ENCODE measurements at places on chromosomes 5 and 9. TPM values are rescaled to one million over a fixed set of nuclear protein-coding genes. Genes with fewer than 3 reads are reported as not detected.

Gene PGM5
- not detected for total RNA-seq

GRCh38 chr9:110025551-110026170 is 182.3 kb downstream of the C9orf152 start:
- DNase-seq, result no peak

- DNase-seq, result no peak
Measured at GRCh38 chr5:11143456-11144267, 382.6 kb upstream of the DAP start.

DNA sequence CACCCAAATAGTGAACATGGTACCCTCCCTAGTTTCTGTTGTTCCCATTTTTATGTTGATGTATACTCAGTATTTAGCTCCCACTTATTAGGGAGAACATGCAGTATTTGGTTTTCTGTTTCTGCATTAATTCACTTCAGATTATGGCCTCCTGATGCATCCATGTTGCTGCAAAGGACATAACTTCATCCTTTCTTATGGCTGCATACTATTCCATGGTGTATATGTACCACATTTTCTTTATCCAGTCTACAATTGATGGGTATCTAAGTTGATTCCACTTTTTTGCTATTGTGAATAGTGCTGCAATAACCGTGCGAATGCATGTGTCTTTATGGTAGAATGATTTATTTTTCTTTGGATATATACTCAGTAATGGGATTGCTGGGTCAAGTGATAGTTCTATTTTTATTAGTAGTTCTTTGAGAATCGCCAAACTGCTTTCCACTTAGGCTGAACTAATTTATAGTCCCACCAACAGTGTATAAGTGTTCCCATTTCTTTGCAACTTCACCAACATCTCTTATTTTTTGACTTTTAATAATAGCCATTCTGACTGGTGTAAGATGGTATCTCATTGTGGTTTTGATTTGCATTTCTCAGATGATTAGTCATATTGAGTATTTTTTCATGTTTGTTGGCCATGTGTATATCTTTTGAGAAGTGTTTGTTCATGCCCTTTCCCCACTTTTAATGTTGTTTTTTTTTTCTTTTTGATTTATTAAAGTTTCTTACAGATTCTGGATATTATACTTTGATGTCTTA is 79.6 kb downstream of the SMIM15 start:
- no peak for DNase-seq

- no peak for DNase-seq
Measured at GRCh38 chr5:61878471-61878870, 427.5 kb upstream of the KIF2A start.

DNA sequence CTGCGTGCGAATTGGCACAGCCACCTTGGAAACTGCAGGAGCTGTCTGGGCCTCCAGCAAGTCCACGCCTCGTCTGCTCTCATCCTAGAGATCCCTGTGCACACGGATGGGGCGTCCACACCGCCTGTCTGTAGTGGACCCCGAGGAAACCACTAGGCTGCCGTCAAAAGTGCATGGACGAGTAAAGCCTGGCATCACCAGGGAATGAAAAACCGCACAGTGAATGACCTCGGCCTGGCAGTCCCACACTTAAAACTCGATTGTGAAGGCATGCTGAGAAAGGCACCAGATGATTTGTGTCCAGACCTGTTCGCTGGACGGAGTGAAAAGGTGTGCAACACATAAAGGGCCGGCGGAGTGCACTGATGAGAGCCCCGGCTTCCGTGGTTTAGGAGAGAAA is 50.8 kb downstream of the MRPL36 start:
- DNase-seq, result no peak

Gene CDC25C
- total RNA-seq, result 18.3 TPM

- DNase-seq, result no peak
Measured at GRCh38 chr5:1358726-1359025, 13.8 kb upstream of the CLPTM1L start.

DNA sequence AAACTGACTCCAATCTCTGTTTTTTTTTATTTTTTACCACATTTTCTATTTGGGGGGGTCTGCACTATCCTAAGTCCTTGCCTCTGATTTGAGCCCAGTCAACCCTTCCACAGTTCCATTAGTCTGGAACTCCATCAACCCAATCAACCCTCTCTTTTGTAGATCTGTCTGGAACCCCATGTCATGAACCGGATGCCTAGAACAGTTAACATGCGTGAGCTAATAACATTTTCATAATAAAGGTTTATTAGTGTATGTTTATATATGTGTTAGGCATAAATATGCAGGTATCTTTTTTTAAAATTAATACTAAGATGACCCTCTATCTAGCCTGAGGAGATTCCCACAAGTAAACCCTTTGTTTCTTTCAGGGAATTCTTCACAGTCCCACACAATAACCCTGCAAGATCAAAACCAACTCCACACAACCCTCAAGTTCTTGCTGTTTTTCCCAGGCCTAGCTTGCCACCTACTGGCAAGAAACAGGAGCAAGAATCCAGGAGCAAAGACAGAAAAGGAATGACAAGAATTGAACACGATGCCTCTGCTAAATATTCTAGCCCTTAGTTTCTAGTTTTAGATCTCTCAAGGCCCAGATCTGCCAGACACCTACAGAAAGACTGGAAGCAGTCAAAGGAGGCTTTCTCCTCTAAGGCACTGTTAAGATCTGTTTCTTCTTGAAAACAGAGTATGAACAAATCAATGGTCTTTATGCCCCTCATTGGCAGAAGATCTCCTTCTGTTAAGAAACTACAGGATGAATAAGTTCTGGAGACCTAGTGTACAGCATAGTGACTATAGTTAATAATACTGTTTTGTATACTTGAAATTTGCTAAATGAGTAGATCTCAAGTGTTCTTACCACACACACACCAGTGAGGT is 100.4 kb downstream of the TRIM36 start:
- no peak for DNase-seq

- peak; percentile 28 for DNase-seq
Measured at GRCh38 chr5:152246401-152246800, 158.7 kb downstream of the NMUR2 start.

DNA sequence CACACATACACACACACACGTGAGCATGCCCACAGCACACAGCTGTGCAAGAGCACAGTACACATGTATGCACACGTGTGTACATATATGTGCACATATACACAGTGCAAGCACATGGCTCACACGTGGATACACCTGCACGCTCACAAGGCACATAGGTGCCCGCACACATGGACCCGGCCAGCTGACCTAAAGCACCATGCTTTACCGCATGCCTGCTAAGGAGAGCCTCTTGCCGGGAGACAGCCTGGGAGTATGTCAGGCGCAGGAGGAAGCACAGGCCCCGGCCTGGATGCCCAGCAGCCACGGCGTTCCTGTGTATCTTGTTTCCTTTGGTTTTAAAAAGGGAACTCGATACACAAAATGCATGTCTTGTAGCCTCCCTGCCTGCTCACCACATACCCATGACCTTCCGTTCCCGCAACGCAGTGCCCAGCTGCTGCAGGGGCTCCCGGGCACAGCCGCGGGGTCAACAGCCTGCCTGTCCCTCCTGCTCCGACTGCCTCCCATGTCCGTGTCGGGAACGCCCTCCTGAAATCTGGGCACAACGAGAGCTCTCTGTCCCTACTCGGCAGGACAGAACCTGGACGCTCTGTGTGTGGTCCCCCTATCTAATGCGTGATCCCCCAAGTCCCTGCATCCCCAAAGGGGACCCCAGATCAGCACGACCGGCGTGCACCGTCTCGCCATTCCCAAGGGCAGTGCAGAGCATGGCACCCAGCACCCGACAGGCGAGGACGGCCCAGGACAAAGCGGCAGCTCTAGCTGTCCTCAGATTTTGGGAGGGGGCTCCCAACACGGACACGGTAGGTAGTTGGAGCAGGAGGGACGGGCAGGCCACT is 3.6 kb downstream of the SLC12A7 start:
- DNase-seq, result no peak

Gene FXN
- 21.7 TPM for total RNA-seq

- DNase-seq, result no peak
Measured at GRCh38 chr9:18632632-18633403, 158.9 kb downstream of the ADAMTSL1 start.

- no peak for DNase-seq
Measured at GRCh38 chr5:176334031-176334770, 27.4 kb downstream of the KIAA1191 start.

- no peak for DNase-seq
Measured at GRCh38 chr5:25419684-25420083, 774.9 kb upstream of the CDH10 start.

Gene LURAP1L
- not detected for total RNA-seq

Gene IDNK
- total RNA-seq, result 5.4 TPM

- no peak for DNase-seq
Measured at GRCh38 chr9:20508242-20508641, 114.1 kb downstream of the MLLT3 start.

DNA sequence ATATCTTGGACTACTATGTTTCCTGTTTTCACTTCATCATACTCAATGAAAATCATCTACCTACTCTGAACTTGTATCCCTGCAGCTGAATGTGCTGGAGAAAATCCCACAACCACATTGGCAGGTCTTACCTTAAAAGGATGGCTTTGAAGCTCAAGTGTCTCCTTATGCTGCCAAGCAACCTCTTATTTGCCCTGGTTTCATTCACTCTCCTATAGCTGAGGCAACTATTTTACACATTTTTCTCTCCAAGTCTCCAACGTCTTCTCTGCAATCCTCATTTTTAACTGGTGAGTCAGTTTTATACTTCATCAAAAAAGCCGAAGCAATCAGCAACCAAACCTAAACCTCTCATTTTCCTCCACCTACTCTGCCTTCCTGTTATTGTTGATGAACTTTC is 49.7 kb downstream of the POU4F3 start:
- DNase-seq, result no peak

Gene IL13
- 1.6 TPM for total RNA-seq

DNA sequence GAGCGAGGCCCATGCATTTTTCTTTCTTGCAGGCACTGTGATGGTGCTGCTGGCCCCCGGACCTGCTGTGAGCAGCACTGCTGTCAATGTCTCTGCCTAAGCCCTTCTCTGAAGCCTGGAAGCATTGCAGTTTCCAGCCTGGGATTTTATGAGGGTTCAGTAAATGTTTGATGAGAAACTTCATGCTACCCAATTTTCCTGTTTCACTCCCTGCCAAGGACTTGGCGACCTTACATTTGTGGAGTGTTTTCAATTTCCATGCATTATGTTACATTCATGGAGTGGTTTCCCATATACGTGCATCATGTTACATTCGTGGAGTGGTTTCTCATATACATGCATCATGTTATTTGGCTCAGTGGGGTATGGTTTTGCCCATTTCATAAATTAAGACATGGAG is 90.7 kb upstream of the PTCH1 start:
- DNase-seq, result no peak

GRCh38 chr5:180598316-180598701 is 7.0 kb upstream of the SCGB3A1 start:
- DNase-seq, result no peak

GRCh38 chr9:135422341-135422944 is 57.1 kb upstream of the PPP1R26 start:
- DNase-seq, result no peak

DNA sequence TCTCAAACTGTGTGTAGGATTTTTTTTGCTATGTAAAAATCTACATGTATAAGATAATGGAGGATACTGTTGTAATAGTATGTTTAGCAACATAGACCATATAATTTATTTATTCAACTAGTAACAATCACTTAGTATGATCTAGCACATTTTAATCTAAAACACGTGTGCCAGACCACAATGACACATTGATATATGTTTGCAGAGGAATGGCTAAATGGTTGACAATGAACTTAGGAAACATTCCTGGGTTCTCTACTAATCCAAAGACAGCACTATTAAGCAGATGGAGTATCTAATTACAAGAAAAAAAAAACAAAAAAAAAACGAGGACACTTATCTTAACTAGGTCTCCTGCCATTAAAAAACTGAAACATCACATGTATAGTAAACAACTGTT is 261.7 kb upstream of the PAPPA start:
- no peak for DNase-seq

Gene ABO
- not detected for total RNA-seq

GRCh38 chr5:68267066-68267465 is 51.5 kb downstream of the PIK3R1 start:
- no peak for DNase-seq

Gene ASS1
- total RNA-seq, result 1.8 TPM

Gene IL4
- total RNA-seq, result not detected

Gene PHF24
- not detected for total RNA-seq

GRCh38 chr5:87408204-87408603 is 4.5 kb downstream of the CCNH start:
- DNase-seq, result no peak

GRCh38 chr5:32173267-32174010 is 680 bp downstream of the GOLPH3 start:
- peak; percentile 61 for DNase-seq

GRCh38 chr5:141960018-141960417 is 2.0 kb upstream of the PCDH12 start:
- DNase-seq, result peak; percentile 34

DNA sequence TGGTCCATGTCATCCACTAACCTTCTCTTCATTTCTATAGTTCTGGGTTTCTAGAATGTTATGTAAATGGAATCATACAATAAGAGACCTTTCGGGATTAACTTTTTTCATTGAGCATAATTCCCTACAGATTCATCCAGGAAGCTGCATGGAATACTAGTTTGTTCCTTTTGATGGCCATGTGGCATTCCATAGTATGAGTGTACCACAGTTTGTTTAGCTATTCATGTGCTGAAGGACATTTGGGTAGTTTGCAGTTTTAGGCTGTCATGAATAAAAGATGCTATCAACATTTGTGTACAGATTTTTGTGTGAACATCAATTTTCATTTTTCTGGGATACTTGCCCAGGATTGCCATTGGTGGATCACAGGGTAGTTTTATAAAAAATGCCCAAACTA is 6.8 kb upstream of the SPTLC1 start:
- DNase-seq, result no peak

DNA sequence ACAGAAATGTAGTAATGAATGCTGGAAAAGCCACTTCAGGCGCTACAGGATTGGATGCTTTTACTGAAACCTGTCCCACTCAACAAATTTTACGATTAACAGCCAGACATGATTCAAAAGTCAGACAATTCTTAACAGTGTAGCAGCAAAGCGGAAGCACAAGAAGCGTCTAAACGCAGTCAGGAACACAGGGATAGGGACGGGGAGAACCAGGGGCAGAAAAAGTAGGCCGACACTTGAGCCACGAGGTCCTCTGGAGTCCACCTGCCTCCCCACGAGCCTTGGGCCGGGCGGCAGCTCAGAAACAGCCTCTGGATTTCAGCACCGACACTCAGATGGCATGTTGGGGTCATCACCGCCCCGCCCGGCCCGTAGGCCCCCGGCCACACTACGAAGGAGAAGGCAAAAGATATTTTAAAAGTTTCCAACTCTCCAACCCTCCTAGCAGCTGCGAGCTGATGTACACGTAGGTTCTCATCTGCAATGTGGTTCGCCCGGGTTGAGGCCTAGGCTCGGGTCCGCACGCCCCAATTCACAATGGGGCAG is 615 bp downstream of the RACK1 start:
- no peak for DNase-seq

DNA sequence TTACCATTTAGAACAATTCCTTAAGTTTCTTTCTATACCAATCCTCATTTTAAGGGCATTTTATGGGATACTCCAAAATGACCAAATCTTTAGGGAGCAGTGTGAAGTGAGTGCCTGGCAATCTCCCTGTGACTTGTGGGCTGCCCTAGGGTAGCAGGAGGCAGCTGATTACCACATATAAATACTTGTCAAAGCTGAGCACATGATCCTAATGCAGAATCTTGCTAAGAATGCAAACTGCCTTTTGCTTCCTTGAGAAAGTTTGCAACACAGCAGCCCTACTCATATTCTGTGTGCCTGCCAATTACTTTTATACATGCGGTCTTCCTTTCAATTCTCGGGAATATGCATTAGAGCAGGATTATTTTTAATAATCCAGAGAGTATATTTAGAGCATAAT is 18.2 kb upstream of the NREP start:
- DNase-seq, result no peak
